ENCODE measurements at places on chromosomes 11 and 22.

DNA sequence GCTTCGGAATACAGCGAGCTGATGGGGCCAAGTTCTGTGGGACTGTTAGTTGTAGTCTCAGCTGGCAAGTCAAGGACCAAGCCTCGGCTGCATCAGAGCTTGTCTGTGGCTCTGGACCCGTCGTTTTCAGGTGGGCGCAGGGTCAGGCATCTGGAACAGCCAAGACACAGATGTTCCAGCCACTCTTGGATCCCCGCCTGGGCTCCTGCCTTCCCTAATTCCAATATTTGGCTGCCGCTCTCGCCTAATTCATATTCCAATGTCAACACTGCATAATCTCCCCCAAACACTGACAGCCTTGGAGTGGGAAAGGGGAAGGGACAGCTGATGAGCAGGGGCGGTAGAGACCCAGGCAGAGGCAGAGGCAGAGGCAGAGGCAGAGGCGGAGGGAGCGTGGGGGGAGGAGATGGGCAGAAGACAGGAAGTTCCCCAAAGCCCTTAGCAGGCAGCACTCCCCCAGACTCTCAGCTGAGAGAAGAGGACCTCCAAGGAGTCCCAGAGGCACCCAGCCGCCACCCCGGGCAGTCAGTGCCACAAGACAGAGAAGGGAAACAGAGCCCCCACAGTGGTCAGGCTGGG is 49.6 kb upstream of the SLC35C1 start:
- DNase-seq = no peak

- DNase-seq = peak; percentile 65
Measured at GRCh38 chr22:49724893-49725489, 102.7 kb downstream of the BRD1 start.

DNA sequence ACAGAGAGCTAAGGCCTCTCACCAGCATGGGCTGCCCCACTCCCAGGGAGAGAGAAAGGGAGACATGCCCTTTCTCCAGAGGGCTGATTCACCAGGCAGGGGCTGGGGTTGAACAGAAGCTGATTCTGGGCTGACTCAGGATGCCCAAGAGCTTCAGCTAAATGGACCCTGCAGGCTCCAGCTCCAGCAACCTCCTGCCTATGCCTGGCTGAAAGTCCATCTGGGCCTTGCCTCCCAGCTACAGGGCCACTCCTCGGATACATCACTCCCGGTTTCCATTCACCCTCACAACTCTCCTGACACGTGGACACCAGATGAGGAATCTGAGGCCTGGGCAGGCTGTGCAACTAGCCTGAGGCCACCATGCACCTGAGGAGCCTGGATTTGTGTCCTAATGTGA is 215.5 kb downstream of the BUD13 start:
- DNase-seq = no peak

DNA sequence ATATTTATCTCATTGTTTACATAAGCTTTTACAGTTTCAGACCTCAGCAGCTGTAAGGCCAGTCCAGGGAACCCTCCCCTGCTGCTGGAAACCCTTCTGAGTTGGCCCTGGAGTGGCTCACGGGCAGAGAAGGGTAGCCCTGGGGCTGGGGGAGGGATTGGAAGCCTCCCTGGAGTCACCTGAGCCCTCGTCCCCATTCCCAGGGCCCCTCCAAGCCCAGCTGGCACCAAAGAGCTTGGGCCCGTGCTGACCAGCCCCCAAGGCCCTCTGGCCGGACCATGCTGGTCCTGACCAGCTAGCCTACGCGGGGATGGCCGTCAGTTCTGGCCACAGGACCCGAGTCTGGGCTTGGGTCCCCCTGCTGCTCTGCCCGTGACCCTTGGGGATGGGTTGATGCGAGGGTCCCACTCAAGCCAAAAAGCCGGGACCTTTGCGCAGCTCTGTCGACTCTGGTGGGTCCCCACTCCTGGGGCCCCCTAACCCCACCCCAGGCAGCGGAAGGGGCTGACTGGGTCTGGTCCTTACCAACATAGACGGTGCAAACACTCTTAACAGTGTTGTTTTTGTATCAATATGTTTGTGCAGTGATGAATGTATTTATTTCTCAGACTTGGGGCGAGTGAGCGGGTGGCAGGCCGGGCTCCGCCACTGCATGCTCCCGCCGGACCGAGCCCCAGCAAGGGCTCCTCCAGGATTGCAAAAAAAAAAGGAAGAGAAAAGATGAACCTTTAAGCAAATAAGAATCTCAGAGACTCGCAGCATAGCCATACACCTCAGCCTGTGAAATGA is 17.5 kb upstream of the TMEM191C start:
- no peak for DNase-seq

DNA sequence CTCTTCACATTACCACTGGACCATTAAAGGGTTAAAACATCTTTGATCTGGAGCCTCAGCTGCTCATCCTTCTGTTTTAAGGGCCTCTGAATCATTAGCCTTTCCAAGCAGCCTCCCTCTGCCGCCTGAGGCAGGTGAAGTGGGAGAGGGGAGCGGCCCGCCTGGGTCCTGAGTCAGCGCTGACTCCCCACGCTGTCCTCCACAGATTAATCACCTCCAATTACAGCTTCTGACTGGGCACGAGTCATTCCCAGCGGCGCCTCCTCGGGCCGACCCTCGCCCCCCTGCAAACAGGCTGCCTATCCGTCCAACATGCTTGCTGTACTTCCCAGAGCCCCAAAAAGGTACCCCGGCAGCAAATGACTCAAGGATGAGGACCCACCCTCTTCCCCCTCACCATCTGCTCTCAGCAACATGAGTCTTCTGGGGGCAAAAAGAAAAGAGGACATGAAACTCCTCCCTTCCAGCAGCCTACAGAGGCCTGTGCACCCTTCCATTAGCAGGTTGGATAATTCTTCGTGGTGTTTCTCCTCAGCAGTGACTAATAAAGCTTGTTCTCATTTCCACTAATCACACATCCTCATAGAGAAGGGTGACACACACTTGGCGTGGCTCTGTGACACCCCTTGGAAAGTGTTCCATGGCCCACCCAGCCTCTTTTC is 44.3 kb upstream of the JAM3 start:
- DNase-seq = no peak

DNA sequence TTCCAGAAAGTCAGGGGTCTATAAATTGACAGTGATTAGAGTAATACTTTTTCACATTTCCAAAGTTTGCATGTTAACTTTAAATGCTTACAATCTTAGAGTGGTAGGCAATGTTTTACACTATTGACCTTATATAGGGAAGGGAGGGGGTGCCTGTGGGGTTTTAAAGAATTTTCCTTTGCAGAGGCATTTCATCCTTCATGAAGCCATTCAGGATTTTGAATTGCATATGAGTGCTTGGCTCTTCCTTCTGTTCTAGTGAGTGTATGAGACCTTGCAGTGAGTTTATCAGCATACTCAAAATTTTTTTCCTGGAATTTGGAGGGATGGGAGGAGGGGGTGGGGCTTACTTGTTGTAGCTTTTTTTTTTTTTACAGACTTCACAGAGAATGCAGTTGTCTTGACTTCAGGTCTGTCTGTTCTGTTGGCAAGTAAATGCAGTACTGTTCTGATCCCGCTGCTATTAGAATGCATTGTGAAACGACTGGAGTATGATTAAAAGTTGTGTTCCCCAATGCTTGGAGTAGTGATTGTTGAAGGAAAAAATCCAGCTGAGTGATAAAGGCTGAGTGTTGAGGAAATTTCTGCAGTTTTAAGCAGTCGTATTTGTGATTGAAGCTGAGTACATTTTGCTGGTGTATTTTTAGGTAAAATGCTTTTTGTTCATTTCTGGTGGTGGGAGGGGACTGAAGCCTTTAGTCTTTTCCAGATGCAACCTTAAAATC is 5.3 kb downstream of the MALAT1 start:
- no peak for DNase-seq

GRCh38 chr11:119723243-119723951 is 5.6 kb downstream of the NECTIN1 start:
- DNase-seq = no peak

- no peak for DNase-seq
Measured at GRCh38 chr11:79480864-79481263, 40.0 kb upstream of the TENM4 start.

DNA sequence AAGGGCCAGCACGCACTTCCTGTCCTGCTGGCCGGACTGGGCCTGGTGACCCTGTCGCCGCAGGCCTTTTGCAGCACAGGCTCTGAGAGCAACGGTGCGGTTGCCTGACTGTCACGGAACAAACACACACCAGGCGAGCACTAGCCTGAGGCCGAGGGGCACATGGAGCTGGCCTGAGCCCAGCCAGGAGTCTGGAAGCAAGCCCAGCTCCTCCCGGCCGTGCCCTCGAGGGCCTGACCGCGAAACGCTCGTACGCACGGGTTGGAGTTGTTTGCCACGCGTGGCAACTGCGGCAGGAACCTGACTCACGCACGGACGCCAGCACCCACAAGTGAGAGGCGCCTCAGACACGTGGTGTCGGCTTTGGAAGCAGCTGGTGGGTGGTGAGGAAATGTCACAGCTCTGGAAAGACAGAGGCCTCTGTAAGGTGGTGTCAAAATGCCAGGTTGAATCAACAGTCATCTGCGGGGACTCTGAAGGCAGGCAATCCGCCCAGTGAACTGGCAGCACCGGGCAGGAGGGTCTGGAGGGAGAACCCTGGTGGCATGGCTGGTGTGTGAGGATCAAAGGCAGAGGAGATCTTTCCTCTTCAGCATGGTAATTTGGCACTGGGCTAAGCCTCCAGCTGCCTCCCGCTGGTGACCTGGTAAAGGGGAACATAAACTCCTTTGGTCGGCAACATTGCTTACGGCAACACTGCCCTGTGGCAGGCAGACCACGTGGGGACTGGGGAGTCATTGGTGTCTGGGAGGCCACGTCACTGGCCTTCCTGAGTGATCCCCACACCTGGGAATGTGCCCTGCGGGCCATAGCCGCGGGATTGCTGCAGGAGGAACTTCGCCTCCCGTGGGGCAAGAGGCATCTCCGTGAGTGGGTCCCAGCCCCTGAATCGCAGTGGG is 15.3 kb upstream of the IL17REL start:
- DNase-seq = peak; percentile 47

GRCh38 chr11:125990244-125990643 is 44.4 kb downstream of the VSIG10L2 start:
- no peak for DNase-seq

DNA sequence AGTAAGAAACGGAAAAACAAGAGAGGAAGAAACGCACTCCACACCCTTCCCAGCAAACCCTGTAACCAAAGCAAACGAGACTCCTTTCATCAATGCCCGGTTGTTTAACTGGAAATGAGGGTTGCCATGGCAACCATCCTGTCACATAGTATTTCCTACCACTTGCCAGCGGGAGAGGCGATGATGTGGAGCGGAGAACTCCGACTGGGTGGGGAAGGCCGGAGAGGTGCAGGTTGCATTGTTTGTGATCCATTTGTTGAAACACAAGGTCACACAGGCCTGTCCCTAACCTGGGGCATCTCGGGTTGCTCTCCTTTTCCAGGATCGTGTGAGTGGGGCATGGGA is 609.9 kb downstream of the BUD13 start:
- DNase-seq = no peak

Measured in common myeloid progenitor, CD34-positive (primary cell).